ENCODE measurements at places on chromosomes 12 and 14.

DNA sequence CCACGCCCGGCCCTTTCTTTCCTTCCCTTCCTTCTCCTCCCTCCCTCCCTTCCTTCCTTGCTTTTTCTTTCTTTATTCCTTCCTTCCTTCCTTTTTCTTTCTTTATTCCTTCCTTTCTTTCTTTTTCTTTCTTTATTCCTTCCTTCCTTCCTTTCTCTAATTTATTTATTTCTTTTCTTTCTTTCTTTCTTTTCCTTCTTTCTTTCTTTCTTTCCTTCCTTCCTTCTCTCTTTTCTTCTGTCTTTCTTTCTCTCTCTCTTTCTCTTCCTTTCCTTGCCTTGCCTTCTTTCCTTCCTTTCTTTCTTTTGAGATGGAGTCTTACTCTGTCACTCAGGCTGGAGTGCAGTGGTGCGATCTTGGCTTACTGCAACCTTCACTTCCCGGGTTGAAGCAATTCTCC, 15.9 kb downstream of the CCDC177 start:
- DNase-seq, result no peak

DNA sequence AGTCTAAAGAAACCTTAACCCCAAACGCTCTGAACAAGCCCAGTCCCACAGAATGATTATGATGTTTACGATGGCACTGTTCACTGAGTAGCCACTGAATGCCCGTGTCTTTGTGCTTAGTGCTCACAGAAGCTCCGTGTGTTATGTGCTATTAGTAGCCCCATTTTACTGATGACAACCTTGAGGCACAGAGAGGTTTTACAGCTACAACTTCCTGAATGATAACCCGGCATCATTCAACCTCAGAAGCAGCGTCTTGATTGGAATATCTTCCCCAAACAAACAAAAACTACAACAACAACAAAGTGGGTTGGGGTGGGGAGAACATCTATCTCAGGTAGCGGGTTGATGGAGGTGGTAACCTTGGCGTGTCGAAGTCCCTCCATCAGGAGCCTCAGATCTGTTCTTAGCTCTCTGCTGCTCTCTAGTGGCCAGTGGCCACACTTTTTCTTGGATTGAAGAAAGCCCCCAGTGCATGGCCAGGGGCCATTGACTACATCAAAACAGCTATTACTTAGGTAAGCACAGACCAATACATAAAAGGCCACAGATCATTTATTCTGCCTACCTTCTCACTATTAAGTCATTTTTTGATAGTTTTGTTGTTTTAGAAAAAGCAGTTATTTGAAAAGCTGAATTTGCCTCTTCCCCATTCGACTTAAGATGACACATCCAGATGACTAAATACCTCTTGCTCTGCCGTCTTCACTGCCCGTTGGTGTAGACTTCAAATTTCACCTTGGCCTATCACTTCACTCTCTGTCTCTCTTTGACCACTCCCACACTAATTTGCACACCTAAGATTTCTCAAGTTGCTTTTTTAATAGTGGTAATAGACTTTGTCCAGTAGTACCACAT, 376.9 kb downstream of the GALC start:
- DNase-seq, result peak; percentile 22

GRCh38 chr12:97800561-97800960, 338.0 kb downstream of the RMST start:
- no peak for DNase-seq

GRCh38 chr14:91417983-91418386, 365 bp upstream of the CCDC88C start:
- DNase-seq, result no peak

GRCh38 chr14:21395450-21395849, 11.6 kb upstream of the SUPT16H start:
- no peak for DNase-seq

- DNase-seq, result no peak
These were observed 146.8 kb downstream of the C12orf42 start for GRCh38 chr12:103348935-103349334.

DNA sequence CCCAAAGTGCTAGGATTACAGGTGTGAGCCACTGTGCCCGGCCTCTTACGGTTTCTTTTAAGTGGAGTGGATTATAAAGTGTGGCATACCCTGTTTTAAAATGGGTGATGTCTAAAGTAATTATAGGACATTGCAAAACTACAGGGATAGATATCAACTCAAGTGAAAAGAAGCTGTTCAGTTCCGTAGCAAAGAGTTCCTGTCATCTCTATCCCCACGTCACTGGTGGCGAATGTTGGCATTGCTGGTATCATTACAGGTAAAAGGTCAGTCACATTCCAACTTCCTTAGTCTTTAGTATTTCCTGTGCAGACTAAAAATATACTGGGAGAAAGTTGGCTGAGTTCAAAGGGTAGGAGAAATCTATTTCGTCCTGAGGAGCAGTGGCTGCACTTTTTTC, 95.6 kb upstream of the SLC38A2 start:
- no peak for DNase-seq

GRCh38 chr12:8078398-8078797, 3.7 kb upstream of the NECAP1 start:
- peak; percentile 69 for DNase-seq

DNA sequence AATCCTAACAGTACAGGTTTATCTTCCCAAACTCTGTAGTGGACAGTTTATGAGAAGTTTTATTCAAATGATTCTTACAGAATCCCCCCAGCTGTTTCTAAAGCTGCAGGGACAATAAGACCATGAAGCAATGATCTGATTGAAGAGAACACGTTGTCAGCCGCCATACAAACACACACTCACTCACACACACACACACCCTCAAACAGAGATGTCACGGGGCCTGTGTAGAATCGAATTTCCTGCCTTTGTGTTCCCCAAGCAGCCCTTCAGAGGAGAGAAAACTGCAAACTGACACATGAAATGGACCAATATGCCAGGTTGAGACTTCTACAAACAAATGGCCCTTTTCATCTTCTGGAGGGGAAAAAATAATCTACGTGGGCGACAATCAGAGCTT, 80.5 kb upstream of the TBX3 start:
- no peak for DNase-seq

- DNase-seq, result no peak
These were observed 22.9 kb downstream of the DYRK4 start for GRCh38 chr12:4584896-4585295.

DNA sequence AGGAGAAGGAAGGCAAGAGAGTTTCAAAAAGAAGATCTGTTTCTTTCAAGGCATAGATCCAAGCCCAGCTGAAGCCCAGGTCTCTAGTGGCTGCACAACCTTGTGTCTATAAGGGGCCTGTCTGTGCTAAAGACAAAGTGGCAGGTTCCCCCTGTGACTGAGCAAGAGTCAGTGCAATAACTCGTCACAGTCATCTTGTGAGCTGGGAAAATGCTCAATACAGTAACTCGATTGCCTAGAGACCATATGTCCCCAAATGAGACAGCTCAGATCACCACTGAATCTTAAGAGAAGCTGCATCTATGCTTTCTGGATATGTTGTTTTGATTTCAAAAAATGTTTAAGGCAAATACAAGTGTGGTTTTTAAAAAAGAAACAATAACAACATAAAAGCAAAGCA, 24.2 kb downstream of the ST8SIA1 start:
- DNase-seq, result no peak

DNA sequence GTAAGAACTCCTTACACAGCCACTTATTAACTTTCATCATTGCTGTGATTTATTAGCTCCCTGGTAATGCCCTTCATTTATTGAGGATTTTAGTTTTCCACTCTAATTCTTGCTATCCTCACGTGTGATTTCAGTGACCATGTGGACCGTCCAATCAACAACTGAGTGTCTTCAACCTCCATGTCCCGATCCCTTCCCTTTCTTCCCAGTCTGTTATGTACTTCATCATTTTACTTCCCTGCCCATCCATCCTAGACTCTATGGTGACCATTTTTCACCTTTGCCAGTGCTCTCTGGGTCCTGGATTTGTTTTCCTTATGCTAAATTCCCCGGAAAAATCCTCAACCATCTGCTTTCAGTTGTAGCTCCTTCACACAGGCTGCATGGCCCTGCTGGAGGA, 111.0 kb downstream of the MSRB3 start:
- no peak for DNase-seq

DNA sequence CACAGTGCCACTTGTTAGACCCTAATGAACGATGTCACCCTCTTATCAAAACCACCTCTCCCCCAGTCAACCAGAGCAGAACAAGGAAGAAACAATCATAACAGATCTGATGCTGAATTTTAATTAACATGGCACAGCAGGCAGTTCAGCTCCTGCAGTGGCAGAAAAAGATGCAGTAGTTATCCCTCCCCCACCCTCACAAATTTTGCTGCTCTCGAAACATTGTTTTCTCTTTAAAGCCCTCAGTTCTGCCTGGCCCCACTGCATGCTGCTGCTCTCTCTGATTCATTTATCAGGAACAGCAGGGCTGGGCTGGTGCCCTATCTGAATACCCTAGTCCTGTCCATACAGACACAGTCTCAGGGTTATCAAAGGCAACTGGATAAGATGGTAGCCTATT, 12.2 kb downstream of the CCDC175 start:
- DNase-seq, result no peak
